NCI-H1417 treated with DMSO at 0.1 percent for 48 hours (cell line): ENCODE measurements at places on chromosomes 16 and 17.

- no peak for DNase-seq
Measured at GRCh38 chr17:30103921-30104320, 12.7 kb upstream of the NSRP1 start.

GRCh38 chr16:66427871-66428681 lies 981 bp downstream of the BEAN1 start:
- DNase-seq = no peak

DNA sequence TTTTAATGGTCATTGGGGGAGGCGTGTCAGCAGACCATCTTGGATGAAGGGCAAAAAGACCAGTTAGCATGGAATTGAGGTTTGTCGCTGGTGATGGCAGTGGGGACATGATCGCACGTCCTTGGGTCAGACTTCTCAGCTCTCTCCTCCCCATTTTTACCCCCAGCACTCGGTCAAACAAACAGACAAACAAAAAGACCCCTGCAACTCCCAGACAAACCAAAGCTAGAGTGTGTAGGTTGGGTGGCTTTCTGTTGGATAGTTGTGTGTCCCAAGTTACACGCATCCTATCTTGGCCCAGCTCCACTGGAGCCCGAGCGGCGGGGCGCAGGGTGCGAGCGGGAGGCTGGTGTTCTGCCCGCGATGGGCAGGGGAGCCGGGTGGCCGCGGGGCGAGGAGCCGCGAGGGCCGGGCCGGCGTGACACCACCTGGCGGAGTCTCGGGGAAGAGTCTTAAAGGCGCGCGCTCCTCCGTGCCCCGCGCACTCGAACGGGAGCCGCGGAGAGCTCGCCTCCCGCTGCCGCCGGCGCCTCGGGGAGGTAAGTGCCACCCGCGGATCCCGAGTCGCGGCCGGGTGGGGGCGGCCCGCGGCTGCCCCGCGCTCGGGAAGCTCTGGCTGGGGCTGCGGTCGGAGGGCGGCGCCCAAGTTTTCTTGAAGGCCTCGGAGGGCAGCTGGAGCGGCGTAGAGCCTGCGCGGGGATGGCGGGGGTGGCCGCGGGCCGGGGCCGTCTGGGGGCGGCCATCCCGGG lies 18.5 kb upstream of the NTN1 start:
- no peak for DNase-seq

DNA sequence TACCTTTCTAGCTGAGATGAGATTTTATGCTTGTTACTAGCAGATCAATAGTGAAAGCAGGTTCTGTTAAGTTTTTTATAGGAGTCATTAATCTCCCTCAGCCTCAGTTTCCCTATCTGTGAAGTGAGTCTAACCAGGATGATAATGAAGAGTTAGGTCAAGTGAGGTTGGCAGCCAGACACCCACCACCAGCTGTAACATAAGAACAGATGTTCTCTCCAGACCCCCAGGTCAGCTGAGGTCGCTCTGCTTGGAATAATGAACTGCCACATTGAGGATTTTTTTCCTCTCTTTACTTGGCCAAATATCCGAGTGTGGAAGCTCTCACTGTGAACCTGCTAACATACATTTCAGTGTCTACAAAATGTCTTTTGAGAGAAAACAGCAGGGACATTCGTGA lies 389.6 kb downstream of the WWOX start:
- no peak for DNase-seq

GRCh38 chr16:6132121-6132520 lies 1034.5 kb upstream of the EEF2KMT start:
- DNase-seq = no peak

- DNase-seq = no peak
Measured at GRCh38 chr17:81292450-81292849, 2.7 kb downstream of the SLC38A10 start.

DNA sequence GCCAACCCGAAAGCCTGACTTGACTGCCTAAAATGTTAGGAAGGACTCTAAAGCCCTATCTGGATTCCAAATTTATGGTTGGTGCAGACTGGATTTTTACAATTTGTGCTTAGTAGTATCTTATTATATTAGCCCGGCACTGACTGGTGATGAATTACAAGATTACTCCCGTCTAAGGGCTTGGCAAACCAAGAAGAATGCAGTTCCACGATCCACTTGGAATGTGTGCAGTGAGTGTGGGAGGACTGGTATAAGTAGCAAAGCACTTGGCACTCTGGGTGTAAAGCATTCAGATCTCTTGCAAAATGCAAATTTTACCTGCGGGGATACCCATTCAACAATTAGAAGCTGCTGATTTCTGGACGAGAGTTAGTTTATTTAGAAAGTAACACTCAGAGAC lies 539.4 kb downstream of the MAF start:
- DNase-seq = no peak

DNA sequence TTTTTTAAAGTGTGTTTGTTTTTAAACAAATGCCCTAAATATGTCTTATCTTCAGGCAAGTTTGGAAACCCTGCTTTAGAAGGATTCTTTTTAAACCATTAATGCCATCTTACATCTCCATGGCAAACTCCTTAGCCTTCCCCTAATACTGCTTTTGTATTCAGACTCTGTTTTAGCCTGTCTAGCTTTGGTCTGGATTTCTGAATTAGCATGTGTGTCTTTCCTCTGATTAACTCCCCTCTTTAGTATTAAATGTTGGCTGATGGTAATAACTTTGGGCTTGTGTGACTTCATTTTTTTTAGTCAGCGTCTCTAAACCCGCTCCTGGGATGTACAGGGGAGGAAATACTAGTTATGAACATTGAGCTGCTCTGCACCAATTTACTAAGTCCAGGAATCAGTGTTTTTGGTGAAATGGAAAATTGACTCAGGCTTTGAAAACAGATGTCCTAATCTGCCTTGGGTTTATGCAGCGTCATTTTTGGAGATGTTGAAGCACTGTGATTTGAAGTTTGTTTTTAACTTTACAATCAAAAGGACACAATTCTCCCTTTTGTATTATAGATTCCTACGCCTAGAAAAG lies 22.2 kb downstream of the WIPF2 start:
- DNase-seq = no peak

DNA sequence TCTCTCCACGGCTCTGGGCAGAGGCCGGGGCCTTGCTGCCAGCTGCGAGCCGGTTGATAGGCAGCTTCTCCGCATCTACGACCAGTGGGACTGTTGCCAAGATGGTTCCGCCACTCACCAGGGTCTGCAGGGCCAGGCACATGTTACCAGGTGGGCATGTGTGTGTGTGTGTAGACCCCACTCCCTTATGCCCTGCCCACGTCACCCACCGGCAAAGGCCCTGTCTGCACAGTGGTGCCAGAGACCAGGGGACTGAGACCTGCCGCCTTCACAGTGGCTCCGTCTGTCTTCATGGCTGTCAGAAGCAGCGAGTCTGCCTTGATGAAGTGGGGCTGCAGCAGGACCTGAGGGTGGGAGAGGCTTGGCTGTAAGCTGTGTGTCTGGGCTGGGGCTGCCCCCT lies 17.7 kb downstream of the SREBF1 start:
- no peak for DNase-seq

DNA sequence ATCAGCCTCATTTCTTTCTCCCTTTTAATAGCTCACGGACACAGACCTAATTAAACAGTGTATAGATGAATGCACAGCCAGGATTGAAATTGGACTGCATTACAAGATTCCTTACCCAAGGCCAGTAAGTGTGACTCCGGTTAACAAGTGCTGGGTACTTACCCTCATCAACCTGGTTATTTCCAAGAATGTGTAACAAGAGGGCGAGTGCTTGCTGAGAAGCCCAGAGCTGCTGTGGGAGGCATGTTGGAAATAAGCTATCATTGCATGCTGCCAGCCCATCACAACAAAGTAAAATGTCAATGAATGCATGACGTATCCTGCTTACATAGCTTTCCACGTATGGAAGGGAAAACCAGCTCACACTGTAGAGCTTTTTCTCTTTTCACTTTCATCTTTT lies 19.5 kb downstream of the LYRM1 start:
- no peak for DNase-seq

GRCh38 chr17:39598047-39598481 lies 9.7 kb downstream of the NEUROD2 start:
- DNase-seq = no peak

GRCh38 chr17:35117984-35118383 lies 1.7 kb downstream of the RAD51D start:
- DNase-seq = no peak

DNA sequence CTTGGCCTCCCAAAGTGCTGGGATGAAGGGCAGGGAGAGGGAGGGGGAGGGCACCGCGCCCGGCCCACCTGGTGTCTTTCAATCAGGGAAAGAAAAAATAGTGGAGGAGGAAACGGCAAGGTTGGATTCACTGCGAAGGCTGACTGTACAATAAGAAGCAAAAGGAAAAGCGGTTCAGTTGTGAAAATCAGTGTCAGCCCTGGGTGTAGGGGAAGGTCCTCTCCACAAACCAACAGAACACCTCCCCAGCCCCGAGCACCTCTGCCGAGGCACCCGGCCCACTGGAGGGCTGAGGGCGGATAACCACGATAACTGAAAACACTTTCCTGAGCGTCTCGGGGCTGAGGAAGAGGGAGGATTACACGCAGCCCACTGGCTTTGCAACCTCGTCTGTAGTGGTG lies 1.4 kb upstream of the SPG7 start:
- DNase-seq = no peak

DNA sequence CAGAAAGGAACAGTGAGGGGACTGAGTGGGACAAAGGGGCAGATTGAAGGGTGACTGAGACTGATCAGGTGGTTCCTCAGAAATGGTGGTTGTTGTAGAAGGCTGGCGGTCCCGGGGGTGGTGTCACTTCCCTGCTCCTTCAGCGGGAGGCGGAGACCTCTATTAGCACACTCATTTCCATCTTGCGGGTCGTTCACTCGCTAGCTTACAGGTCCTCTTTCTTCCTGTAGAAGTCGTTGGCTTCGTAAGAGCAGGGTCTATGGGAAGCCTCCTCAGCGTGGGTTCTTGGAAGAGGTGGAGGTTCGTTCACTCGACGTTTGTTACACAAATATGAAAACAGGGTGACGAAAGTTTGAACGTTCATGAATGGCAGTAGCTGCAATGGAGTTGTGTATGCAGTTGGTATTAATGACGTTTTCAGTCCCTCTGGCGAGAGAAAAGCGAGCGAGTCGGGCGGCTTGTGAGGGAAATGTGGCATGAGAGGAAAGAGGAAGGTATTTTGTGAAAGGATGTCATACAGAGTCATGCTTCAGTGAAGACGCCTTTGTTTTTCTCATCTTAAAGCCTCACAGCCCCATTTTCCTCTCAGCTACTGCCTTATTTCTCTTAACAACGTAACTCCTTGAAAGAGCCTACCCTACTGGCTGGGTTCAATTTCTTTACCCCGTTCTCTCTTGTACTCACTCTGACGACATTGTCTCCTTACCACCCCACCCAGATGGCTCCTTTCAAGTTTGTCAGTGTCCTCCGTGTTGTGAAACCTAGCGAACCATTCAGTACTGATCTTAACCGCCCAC lies 667 bp downstream of the EFCAB13 start:
- peak; percentile 16 for DNase-seq

- DNase-seq = no peak
Measured at GRCh38 chr17:2120586-2121335, 65.9 kb downstream of the HIC1 start.
